ENCODE measurements at places on chromosomes 13 and 19. TPM values are rescaled to one million over a fixed set of nuclear protein-coding genes. Genes with fewer than 3 reads are reported as not detected.

- no peak overlapping the region for H3K27ac ChIP-seq
- H3K27me3 ChIP-seq, result no peaks in the 10 kb centered on the region
- no peak for DNase-seq
- no peak overlapping the region for H3K4me3 ChIP-seq
- no peaks in the 10 kb centered on the region for H3K36me3 ChIP-seq
- peaks cover 9% of the 10 kb centered on the region for H3K4me1 ChIP-seq
Measured at GRCh38 chr19:17931532-17932191, 1.2 kb upstream of the CCDC124 start.

- DNase-seq, result no peak
- H3K4me1 ChIP-seq, result no peaks in the 10 kb centered on the region
- H3K4me3 ChIP-seq, result no peak overlapping the region
- no peak overlapping the region for H3K27ac ChIP-seq
Measured at GRCh38 chr13:49810567-49811526, 18.4 kb upstream of the KPNA3 start.

- no peak overlapping the region for H3K27ac ChIP-seq
- H3K27me3 ChIP-seq, result no peaks in the 10 kb centered on the region
- H3K36me3 ChIP-seq, result no peaks in the 10 kb centered on the region
- H3K4me1 ChIP-seq, result no peaks in the 10 kb centered on the region
- H3K4me3 ChIP-seq, result no peak overlapping the region
Measured at GRCh38 chr13:31349156-31349555, 149.4 kb downstream of the B3GLCT start.

- H3K27me3 ChIP-seq, result no peaks in the 10 kb centered on the region
- H3K4me3 ChIP-seq, result no peak overlapping the region
- DNase-seq, result no peak
- H3K4me1 ChIP-seq, result no peaks in the 10 kb centered on the region
- H3K36me3 ChIP-seq, result no peaks in the 10 kb centered on the region
Measured at GRCh38 chr19:49231804-49232203, 74.2 kb downstream of the TRPM4 start.

- DNase-seq, result no peak
- no peaks in the 10 kb centered on the region for H3K4me1 ChIP-seq
- H3K4me3 ChIP-seq, result no peak overlapping the region
- H3K27ac ChIP-seq, result no peak overlapping the region
- H3K27me3 ChIP-seq, result no peaks in the 10 kb centered on the region
Measured at GRCh38 chr13:47798906-47799305, 202.2 kb downstream of the SUCLA2 start.

DNA sequence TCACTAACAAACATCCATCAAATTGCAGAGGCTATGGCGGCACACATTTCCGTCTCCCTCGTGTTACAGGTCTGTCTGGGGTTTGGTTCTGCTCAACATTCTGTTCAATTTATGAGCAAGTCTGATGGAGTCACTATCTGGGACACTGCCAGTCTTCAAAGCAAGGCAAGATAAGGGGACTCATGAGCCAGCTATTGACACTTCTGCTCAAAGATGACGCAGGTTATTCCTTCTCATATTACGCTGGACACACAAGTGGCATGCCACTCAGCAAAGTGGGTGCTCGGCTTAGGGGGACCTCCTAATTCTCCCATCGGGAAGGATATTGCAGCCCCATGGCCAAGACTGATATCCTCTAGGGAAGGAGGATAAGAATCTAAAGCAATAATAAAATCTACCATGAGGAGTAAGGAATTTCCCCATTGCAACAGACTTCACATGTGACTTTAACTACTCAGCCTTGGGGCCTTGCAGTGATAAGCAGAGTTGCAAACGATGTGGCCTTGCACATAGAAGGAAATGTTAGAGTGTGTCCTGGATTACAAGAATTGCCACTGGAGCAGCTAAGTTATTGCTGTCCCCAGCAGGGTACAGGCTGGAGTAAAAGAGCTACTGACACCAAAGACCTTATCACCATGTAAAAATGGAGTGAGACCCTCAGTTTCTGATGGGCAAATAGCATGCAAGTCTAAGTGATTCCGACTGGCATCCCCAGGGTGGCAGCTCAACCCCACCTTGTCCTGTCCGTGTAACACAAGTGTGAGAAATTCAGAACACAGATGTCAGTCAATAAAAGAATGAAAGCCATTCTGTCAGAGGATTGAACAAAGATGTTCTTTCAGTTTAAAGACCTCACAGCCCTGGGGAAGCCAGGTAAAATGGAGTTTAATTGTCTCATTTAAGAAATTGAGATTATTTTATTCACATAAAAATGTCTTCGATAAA lies 306.1 kb downstream of the IRS2 start:
- no peaks in the 10 kb centered on the region for H3K36me3 ChIP-seq
- DNase-seq, result no peak
- H3K27me3 ChIP-seq, result no peaks in the 10 kb centered on the region
- H3K4me1 ChIP-seq, result no peaks in the 10 kb centered on the region
- no peak overlapping the region for H3K27ac ChIP-seq
- H3K4me3 ChIP-seq, result no peak overlapping the region

IZUMO2 gene
- total RNA-seq, result 0.49 TPM

USHBP1 gene
- total RNA-seq, result 1.3 TPM

SPART gene
- total RNA-seq, result 11.4 TPM

CXCL17 gene
- not detected for total RNA-seq

KLK14 gene
- total RNA-seq, result not detected
